ENCODE measurements at places on chromosomes 12 and 14.

DNA sequence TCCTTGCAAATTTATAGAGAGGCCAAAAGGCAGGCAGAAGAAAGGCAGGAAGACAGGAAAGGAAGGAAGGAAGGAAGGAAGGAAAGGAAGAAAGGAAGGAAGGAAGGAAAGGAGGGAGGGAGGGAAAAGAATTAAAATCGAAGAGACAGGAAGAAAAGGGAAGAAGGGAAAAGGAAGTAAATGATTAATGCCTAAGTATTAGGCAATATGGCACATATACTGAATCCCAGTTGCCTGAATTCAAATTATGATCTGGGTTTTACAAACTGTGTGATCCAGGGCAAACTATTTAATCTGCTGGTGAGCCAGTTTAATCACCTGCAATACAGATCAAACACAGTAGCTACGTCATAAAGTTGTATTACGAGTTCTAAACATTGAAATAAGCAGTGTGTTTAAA lies 983.6 kb downstream of the FLRT2 start:
- DNase-seq: no peak

DNA sequence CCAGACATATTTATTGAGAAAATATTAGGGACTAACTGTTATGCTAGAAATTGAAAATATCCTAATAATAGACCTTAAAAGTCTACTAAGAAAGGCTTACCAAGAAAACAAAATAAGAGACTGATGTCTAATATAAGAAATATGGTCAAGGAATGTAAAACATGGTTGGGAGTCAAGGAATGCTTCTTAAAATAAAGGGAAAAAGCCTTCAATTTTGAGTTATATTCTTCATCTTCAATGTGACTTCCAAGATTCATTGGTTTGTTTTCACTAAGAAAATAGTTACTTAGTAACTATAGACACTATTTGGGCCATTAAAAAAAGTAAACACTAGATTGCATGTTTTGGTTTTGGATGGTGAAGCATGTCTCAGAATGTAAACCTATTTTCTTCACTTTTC lies 88.1 kb upstream of the ETV6 start:
- no peak for DNase-seq

DNA sequence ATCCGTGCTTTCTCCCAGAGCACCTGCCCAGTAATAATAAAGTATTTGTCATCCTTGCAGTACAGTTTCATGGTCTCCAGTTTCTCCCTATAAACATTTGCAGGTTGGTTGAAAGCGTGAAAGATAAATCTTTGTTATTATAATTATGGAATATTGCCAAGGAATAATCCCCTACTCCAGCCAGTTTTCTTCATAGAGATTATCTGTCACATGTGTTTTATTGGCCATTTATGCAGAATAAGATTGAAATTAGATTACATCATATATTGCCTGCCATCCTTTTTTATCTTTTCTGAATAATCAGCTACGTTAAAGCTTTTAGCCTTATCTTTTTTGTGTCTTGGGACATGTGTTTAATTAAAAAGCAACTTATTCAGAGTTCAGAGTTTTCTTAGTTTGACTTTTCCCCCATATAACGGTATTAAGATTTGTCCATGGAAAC lies 168.0 kb downstream of the KICS2 start:
- DNase-seq: no peak

DNA sequence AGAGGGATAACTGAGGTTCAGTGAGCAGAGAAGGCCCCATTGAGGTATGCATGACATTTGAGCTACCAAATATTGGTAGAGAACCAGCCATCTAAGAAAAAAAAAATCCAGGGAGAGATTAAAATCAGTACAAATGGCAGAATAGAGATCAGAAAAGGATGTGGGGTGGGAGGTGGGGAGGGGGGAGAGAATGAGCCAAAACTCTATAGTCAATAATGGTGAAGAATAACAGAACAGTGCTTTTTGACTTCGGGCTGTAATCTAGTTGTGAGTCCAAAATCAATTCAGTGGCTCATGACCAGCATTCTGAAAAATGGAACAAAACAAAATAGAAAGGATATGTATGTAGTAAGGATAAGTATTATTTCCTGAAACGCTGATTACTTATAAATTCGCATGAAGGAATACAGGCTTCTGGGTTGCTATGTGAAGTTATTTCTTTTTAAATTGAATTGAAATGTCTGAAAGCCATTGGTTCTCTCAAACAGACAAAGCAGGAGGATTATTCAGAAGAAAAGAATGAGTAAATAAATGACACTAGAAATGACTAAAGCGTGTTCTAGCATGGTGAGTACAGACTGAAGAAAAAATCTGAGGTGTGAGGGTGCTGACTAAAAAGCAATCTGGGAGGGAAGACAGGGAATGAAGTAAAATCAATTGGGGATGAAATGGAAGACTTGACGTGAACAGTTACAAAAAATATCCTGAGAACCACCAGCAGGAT lies 72.4 kb downstream of the ATP2B1 start:
- DNase-seq: no peak

GRCh38 chr12:114671443-114672411 lies 12.2 kb downstream of the TBX3 start:
- DNase-seq: no peak

- DNase-seq: no peak
These were observed 60.1 kb downstream of the SEL1L start for GRCh38 chr14:81473456-81474147.

GRCh38 chr14:20614038-20614840 lies 23.1 kb upstream of the RNASE12 start:
- peak; percentile 12 for DNase-seq

DNA sequence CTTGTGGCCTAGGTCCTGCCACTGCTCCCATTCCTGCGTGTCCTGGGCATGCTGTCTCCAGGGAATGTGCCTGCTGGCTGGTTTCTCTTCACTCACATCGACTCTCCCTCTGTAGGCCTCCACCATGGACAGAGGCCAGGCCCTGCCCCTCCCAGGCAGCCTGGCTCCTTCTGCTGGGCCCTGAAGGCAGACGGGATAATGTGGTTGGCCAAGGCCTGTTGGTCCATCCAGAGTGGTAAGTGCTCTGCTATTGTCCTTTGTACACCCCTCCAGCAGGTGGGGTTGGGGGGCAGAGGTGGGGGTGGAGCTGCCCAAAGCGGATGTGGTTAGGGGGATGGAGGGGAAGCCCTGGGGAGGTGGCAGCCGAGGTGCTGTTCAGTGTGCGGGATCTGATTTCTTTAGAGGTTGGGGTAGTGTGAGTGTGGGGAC lies 9.5 kb upstream of the NR4A1 start:
- peak; percentile 30 for DNase-seq

DNA sequence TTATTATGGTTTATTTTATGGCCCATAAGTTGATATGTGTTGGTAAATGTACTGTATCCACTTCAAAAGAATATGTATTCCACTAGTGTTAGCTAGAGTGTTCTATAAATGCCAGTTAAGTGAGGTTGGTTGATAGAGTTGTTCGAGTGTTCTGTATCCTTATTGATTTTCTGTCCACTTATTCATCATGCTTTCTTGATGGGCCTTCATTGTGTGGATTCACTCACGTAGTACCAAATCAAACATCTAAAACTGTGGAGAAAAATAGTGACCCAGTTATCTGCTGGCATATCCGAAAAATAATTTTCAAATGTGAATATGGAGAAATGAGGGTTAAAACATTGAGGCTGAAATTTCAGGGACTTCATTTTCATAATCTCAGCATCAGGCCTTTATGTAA lies 230.4 kb downstream of the TRHDE start:
- no peak for DNase-seq

- no peak for DNase-seq
These were observed 51.2 kb upstream of the OXA1L start for GRCh38 chr14:22715186-22715812.

DNA sequence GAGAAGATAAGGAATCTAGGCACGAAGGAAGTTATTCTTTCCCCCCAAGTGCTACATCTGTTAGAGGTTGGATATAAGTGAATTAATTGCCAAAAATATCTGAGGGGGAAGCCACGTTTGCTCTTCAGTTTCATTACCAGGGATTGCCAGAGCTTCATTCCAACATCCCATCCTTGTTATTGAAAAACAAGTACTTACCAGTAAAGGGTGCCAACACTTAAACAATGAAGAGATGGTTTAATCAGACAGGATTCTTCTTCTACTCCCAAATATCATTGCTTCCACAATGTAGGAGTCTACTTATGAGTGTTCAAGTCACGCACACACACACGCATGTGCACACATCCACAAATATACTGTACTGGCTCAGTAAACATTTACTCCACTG lies 312.4 kb downstream of the RPAP3 start:
- no peak for DNase-seq

DNA sequence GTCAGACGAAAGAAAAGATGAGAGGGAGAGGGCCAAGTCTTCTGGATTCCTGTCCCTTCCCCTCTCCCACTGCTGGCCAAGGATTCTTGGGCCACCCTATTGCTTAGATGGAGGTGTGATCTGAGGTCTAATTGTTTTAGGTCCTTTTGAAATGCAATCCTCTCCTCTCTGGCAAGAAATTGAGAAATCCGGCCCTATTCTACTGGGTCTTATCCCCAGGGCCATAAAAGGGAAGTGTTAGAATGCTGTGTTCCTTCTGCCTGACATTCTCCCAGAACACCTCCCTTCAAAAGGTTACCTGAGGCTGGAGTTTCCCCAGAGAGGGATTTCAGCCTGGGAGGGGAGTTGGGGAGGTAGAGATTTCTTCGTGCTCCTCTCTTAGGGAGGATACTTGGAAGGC lies 4.4 kb downstream of the WNT5B start:
- DNase-seq: no peak

DNA sequence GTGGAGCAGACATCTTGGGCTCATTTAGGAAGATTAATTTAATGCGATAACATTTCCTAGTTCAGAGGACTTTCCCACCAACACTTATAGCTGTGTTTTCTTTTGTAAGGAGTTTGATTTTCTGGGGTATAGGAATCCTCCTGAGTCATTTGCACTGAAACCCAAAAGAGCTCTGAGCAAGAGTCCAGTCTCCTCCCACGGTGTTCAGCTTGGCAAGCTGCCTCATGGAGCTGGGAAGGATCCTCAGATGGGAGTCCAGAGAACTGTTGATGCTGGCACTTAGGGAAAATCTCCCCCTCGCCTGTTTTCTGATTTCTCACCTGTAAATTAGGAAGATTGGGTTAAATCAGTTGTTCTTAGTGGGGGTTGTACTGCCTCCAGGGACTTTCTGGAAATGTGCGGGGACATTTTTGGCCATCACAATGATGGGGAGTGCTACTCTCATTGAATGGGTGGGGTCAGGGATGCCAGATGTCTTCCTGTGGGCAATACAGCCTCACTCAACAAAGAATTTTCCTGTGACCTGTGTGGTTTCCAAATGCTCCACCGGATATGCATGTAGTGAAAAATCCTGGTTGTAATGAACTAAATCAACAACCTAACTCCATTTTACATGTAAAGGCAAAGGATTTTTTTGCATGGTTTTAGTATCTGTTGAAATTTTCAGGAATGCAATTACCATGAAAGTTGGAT lies 150.6 kb downstream of the ADCK1 start:
- DNase-seq: no peak

- DNase-seq: no peak
These were observed 50.1 kb upstream of the RTRAF start for GRCh38 chr14:51939226-51939625.

- DNase-seq: no peak
These were observed 117.3 kb downstream of the TXNDC16 start for GRCh38 chr14:52434955-52435354.

GRCh38 chr12:6361834-6362233 lies 13.5 kb downstream of the SCNN1A start:
- DNase-seq: no peak

DNA sequence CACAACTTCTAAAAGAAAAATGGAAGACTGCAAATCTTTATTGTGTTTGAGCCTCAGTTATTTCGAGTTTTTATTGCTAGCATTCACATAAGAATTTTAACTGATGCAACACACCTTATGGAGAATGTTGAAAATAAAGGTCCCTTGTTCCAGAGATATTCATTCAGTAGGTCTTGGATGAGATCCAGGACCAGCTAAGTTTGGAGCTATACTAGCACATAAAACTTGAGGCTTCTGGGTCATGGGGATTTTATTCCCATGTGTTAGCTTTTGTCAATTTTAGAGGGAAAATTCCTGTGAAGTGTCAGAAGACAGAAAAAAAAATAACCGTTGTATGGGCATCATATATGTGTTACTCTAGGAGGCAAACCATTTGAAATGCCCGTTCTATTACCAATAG lies 693.2 kb upstream of the MIS18BP1 start:
- DNase-seq: no peak

GRCh38 chr14:78519863-78520262 lies 349.7 kb downstream of the NRXN3 start:
- no peak for DNase-seq

GRCh38 chr12:52867642-52868041 lies 18.8 kb upstream of the KRT78 start:
- DNase-seq: no peak

DNA sequence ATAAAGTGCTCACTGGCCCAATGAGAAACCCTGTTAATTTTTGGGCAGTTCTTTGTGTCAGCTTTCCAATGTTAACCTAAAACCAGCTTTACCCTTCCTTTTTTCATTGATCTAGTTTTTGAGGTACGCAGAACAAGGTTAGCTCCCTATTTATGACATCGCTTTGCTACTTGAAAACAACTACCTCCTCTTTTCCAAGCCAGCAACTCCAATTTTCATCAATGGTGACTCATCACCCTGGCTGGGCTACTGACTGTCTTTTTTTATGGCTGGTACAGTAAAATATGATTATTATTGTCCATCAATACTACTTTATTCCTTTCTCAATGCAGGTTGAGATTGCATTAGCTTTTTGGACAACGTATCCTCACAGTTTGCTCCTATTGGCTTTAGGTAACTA lies 22.5 kb upstream of the AKAP6 start:
- no peak for DNase-seq

DNA sequence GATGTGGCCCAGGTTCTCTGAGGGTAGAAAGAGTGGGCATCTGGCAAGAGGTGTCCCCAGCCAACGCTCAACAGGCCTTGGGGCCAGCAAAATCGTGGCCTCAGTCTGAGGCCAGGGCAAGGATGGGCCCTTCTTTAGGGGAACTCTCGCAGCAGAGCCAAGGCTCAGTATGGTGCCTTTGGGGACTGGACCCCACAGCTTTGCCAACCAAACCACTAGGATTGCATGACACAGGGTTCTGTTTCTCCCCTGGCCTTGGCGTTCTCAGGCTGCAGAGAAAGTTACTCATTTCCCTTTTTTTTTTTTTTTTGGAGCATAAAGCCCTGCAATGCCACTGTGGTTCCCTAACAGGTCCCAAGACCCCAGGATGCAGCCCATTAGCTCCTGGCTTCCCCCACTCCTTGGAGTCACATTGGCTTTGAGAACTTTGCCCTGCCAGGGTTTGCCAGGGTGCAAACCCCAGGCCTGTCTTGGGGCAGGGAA lies 100.6 kb downstream of the LGMN start:
- no peak for DNase-seq

GRCh38 chr12:127562816-127563215 lies 704.2 kb upstream of the TMEM132C start:
- no peak for DNase-seq

DNA sequence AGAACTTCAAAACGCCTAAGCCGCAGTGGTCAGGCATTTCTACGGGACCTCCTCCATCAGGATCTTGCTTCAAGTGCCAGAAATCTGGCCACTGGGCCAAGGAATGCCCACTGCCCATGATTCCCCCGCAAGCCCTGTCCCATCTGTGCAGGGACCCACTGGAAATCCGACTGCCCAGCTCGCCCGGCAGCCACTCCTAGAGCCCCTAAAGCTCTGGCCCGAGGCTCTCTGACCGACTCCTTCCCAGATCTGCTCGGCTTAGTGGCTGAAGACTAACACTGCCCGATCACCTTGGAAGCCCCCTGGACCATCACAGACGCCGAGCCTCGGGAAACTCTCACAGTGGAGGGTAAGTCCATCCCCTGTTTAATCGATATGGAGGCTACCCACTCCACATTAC lies 1113.0 kb upstream of the TMEM132C start:
- no peak for DNase-seq
